Activated T-helper 1 cell treated with Interleukin-2 at 50 U/mL for 16 hours (primary cell): ENCODE measurements at places on chromosomes 6 and 20.

GRCh38 chr6:76706086-76706485, 633.6 kb upstream of the IMPG1 start:
- DNase-seq, result no peak

GRCh38 chr20:22757424-22758183, 173.2 kb upstream of the FOXA2 start:
- no peak for DNase-seq

- DNase-seq, result no peak
These were observed 21.2 kb downstream of the RAB22A start for GRCh38 chr20:58330687-58331086.

- DNase-seq, result no peak
These were observed 672.9 kb upstream of the MARCKS start for GRCh38 chr6:113184291-113184690.

- DNase-seq, result peak; percentile 75
These were observed 984 bp upstream of the ABT1 start for GRCh38 chr6:26595669-26596269.

- DNase-seq, result no peak
These were observed 113.8 kb downstream of the LAMP5 start for GRCh38 chr20:9628141-9628540.

DNA sequence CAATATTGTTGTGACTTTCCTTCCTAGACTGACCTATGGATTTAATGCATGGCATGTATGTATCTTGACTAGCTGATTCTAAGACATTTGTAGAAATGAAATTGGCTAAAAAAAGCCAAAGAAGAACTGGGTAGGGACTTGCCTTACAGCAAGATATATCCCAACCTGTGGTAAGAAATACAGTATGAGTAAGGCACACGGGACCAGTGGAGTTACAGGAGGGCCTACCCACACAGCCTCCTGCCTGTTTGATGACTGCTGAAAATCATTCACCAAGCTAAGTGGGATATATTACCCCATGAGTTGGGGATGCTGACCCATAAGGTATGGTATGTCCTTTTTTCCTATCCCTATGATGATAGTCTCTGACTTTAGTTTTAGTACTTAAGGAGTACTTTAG, 112.2 kb downstream of the INSM1 start:
- no peak for DNase-seq

DNA sequence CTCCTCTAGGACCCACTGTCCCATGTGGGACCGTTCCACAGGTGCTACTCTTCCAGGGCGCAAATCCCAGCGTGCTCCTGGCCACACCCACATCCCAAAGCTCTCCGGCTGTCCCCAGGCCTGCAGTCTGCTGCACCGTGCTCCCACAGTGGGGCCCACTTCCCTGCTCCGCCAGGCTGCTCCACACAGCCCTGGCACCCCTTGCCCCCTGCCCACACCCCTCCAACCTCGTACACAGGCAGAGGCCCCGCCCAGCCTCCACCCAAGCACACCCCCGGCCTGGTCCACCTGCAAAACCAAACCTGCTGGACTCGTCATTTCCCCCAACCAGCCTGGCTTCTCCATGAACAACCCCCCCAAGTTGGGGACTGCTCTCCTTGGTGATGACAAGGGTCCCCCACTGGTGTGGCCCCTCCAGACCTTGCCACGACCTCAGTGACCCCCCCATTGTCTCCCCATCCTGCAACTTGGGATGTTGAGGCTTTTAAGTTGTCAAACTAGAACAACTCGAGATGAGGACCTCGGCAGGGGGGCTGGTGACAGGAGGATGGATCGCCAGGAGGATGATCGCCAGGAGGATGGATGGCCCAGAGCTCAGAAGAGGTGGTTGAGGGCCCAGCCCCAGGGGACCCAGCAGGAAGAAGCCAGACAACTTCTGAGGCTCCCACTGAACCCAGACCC, 27.1 kb downstream of the YTHDF1 start:
- DNase-seq, result no peak
